Mesenteric fat pad (tissue), 1 donor: ENCODE measurements at places on chromosomes 2 and 18. TPM values are rescaled to one million over a fixed set of nuclear protein-coding genes. Genes with fewer than 3 reads are reported as not detected.

Gene CRYGD
- not detected for total RNA-seq

Gene C2orf80
- not detected for total RNA-seq

Gene CLASP1
- 64.4 TPM for total RNA-seq

Gene ABI2
- 32.1 TPM for total RNA-seq

Gene DIS3L2
- 33.5 TPM for total RNA-seq

Gene SFT2D3
- total RNA-seq: 4.2 TPM

Gene TRAK2
- 59.7 TPM for total RNA-seq

Gene GAREM2
- total RNA-seq: 6.8 TPM

Gene GALM
- total RNA-seq: 16.3 TPM

Gene OSBPL6
- total RNA-seq: 0.39 TPM

DNA sequence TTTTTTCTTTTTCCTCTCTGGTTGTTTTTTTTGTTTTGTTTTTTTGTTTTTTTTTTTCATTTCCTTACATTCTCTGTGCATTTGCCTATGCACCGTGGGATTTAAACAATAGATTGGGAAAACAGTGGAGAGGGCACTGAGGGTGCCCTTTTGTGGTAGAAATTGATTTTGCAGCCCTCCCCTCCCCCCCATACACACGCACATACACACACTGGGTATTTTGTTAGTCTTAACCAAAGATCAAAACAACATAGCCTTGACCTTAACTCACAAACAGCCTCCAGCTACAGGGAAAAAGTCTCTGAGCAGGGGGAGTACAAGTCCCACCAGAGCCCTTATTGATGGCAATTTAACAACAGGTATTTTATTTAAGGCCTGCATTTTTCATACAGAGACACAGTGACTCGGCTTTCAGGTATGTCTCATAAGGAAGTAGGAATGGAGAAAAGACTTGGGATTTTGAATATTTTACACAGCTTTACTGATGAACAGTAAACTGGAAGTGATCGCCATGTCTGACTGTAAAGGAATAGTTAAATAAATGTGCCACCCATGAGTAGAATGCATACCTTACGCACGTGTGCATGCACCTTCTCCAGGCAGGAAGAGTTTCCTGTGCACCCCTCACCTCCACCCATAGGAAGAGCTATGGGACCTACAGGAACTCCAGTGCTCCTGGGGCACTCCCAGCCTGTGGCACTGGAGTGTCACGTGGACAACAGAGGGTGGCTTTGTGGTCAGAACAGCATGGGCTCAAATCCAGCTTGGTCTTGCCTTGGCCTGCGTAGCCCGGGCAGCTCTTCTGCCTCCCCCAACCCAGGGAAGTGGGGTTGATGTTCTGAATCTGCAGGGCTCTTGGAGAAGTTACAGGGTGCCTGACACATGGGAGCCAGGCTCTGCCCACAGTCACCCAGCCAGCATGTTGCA is 266.4 kb downstream of the ANAPC1 start:
- no peak for DNase-seq

- no peak for DNase-seq
Observed at GRCh38 chr2:38748943-38749804, 2.0 kb downstream of the SRSF7 start.

GRCh38 chr2:135984199-135985017 is 1.0 kb downstream of the DARS1 start:
- no peak for DNase-seq

- peak; percentile 92 for DNase-seq
Observed at GRCh38 chr2:172084645-172085459, 455 bp upstream of the DLX1 start.

- DNase-seq: no peak
Observed at GRCh38 chr18:61225336-61225735, 107.9 kb upstream of the CDH20 start.

- no peak for DNase-seq
Observed at GRCh38 chr2:174332217-174332963, 2.4 kb upstream of the SP9 start.

GRCh38 chr2:188091220-188091619 is 200.5 kb upstream of the GULP1 start:
- no peak for DNase-seq

DNA sequence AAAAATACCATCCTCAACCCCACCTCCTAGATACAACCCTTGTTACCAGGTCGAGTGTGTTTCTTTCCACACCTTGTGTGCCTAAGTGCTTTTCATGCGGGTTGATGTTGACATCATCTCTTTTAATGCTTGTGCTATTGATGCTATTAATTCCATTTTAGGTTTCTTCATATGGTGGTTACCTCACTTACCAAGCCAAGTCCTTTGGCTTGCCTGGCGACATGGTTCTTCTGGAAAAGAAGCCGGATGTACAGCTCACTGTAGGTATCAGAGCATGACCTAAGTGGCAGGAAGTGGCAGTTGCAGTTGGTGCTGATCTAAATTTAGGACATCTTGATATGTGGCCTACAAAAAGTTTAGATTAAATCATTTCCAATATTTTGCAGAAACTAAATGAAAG is 149.9 kb upstream of the TTC39C start:
- DNase-seq: no peak

- no peak for DNase-seq
Observed at GRCh38 chr2:235594041-235594440, 100.2 kb downstream of the AGAP1 start.
